Activated CD8-positive, alpha-beta T cell treated with anti-CD3 and anti-CD28 coated beads for 36 hours (primary cell): ENCODE measurements at places on chromosomes 7 and 10. TPM values are rescaled to one million over a fixed set of nuclear protein-coding genes. Genes with fewer than 3 reads are reported as not detected.

- no peak for DNase-seq
Observed at GRCh38 chr7:151968357-151968756, 12.1 kb downstream of the GALNTL5 start.

DNA sequence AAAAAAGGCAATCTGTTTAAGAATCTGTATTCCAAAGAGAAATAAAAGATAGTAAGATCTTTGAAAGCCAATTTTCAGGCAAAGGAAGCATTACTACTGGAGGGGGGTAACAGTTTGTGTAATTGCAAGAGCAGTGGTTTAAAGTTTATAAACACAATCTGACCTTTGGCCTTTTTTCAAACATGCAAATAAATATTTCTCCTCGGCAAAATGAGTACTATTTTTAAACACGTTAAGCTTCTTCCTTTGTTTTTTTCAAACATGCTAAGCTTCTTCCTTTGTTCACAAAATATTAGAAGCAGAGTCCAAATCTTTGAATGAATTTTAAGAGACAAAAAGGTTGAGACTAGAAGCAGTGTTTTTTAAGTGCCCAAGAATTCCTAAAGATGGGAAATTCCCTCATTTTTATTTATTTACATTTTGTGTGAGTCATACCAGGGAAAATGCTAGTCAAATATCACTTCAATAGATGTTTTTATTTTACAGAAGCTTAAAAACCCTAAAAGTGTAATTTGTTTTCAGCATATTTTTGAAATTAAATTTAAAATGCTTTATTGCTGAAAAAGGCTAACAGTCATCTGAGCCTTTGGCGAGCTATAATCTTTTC, 229.3 kb downstream of the GPR37 start:
- DNase-seq, result no peak

The ITPRID1 gene
- total RNA-seq, result not detected

- no peak for DNase-seq
Observed at GRCh38 chr10:77695186-77695585, 57.6 kb upstream of the KCNMA1 start.

The CLCN1 gene
- total RNA-seq, result not detected

- no peak for DNase-seq
Observed at GRCh38 chr7:157508477-157508881, 171.7 kb downstream of the DNAJB6 start.

- no peak for DNase-seq
Observed at GRCh38 chr7:99679032-99679399, 780 bp downstream of the CYP3A5 start.

The TET1 gene
- total RNA-seq, result 1.3 TPM

- no peak for DNase-seq
Observed at GRCh38 chr7:107711301-107711700, 32.6 kb upstream of the CBLL1 start.

The PIP4K2A gene
- 108 TPM for total RNA-seq

DNA sequence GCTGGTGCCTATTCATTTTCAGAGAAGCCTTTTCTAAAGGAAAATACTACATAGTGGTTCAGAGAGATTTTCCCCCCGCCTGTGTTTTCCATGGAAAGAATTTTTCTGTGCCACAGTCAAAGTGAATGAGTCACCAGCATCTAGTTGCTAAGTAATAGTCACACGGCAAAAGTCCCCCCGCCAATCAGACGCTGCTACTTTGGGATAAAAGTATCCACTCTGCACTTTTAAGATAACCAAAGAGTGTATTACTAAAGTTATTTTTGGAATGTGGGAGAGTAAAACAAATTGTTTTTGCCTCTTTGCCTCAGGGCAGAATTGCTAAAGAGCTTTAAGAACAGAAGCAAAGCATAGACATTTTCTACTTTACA, 23.5 kb downstream of the ABLIM1 start:
- no peak for DNase-seq

DNA sequence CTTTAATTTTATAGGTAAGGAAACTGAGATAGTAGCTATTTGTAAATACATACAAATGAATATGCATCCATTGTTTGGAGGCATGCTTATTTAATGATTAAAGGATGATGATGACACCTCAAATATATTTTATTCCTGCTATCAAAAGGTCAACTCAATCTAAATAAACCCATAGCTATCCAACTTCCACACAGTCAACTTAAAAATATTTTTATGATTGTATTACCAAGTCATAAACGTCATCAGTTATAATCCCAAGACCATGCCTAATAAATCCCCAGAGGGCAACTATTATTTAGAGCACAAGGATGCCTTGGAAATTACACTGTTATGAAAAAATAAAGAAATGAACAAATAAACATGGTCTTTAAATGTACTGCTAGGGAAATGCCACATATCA, 102.1 kb downstream of the MPP7 start:
- no peak for DNase-seq

DNA sequence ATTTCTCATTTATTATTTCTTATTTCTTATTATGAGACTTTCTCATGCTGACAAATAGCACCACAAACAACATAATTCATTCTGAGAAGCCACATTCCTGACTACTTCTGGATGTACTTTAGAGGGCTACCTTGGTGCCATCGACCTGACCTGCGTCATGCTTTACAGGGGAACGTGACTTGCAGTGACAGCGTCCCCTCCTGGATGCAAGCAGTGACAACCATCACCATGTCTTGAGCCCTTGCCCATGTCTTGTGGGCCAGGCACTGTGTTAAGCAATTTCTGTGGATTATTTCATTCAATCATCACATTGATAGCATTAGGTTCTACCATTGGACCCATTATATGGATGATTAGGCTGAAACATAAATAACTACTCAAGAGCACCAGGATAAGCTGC, 137.0 kb downstream of the ANK3 start:
- no peak for DNase-seq

The KAZALD1 gene
- 0.90 TPM for total RNA-seq

The KLF14 gene
- total RNA-seq, result not detected

DNA sequence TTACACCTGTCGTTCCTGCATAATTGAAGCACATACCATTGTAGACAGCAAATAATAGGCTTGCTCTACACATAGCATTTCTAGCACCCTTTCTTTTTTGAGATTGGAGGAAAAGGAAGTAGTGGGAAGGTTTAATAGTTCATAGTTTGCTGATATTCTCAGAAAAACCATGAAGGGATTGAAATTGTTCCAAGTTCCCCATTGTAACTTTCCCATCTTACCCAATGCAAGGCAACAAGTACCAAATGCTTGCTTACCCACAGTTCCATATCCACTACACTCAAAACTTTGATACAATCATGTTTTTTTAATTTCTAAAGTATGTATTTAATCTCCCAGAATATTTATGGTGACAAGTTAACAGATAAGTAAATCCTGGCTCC, 13.8 kb downstream of the CYP3A5 start:
- DNase-seq, result no peak

GRCh38 chr7:66183700-66184099, 21.4 kb upstream of the TPST1 start:
- no peak for DNase-seq
